Sciatic nerve (tissue), 2 donors: ENCODE measurements at places on chromosomes 7 and 10. TPM values are rescaled to one million over a fixed set of nuclear protein-coding genes. Genes with fewer than 3 reads are reported as not detected.

DNA sequence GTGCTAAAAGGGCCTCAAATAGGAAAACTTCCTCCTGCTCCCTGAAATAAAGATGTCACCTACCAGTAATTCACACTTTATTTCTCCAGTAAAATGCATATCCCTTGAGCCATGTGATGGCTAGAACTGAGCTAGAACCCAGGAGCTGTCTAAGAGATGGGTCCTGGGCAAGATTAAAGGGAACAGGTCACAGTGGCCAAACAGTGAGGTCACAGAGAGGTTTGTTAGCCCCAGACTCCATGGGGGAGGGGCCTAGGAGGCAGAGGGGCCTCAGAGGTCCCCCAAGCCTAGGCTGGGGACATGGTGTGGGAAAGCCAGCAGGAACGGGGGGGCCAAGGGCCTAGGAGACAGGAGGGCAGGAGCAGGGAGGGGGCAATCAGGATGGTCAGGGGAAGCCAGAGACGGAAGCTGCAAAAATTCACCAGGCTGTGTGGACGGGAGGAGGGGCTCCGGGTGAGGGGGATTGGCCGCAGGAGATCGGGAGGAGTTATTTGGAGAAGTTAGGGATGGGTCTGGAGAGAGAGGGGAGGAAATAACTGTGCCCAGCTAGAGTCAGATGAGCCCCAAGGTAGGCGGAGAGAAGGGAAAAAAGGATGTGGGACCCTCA, 3.3 kb downstream of the FBXO24 start:
- no peak for DNase-seq

DNA sequence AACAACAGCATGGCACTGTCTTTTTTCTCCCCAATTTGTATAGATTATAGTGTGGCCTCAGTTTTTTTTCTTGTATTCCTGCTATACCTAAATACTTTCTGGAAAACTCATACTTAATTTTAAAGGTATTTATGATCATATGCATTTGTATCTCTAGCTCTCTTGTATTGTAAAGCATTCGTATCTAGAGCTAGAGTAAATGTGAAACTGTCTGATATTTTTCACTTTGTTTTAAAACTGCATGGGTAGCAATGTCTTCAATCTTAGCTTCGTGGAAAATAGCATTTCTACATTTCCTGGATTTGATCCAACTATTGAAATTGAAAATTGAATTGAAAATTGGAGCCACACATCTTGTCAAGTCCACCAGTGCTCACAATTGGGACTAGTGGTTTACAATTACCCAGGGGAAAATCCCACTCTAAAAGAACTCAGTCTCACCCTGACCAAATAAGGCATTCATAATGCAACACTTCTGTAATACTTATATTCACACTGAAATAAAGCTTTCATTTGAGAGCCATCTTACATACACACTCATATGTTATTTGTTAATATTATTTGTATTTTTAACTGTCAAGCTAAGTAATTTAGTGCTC, 51.3 kb upstream of the KLF6 start:
- no peak for DNase-seq

The DNA2 gene
- 6.7 TPM for total RNA-seq

The ANKRD16 gene
- 10.0 TPM for total RNA-seq

The LFNG gene
- total RNA-seq, result 20.1 TPM
